Activated CD8-positive, alpha-beta memory T cell treated with anti-CD3 and anti-CD28 coated beads for 24 hours (primary cell): ENCODE measurements at places on chromosomes 4 and X.

- no peak for DNase-seq
Observed at GRCh38 chr4:47631161-47631560, 146.1 kb downstream of the ATP10D start.

DNA sequence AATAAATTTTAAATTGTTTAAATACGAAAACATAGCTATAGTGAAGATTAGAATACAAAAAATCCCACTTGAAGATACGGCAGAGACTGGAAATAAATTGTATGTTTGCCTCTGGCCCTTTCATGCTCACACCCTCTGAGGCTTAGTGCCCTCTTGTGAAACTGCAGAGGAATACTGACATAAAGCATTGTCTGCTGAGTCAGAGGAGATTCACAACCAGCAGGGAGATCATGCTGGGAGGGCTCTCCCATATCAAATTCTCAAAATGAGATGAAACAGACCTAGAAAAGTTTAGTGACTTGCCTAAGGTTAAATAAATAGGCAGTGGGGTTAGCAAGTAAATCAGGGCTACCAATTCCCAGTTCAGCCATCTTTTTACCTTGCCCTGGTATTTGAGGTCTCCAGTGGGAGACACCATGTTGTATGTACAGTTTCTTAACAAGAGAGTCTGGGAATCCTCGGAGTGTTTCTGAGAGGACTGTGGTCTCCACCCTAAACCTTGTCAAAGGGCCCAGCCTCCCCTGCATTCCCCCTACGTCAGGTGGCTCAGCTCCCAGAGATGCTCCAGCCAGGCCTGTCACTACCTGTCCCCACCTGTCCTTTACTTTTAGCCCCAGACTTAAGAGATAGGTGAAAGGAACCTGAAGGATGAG, 581.4 kb upstream of the DIPK2B start:
- no peak for DNase-seq

GRCh38 chr4:75046641-75047040, 113.7 kb downstream of the PARM1 start:
- no peak for DNase-seq

- no peak for DNase-seq
Observed at GRCh38 chr4:70979445-70980008, 13.9 kb upstream of the DCK start.

- no peak for DNase-seq
Observed at GRCh38 chr4:154471526-154472331, 19.9 kb downstream of the DCHS2 start.

DNA sequence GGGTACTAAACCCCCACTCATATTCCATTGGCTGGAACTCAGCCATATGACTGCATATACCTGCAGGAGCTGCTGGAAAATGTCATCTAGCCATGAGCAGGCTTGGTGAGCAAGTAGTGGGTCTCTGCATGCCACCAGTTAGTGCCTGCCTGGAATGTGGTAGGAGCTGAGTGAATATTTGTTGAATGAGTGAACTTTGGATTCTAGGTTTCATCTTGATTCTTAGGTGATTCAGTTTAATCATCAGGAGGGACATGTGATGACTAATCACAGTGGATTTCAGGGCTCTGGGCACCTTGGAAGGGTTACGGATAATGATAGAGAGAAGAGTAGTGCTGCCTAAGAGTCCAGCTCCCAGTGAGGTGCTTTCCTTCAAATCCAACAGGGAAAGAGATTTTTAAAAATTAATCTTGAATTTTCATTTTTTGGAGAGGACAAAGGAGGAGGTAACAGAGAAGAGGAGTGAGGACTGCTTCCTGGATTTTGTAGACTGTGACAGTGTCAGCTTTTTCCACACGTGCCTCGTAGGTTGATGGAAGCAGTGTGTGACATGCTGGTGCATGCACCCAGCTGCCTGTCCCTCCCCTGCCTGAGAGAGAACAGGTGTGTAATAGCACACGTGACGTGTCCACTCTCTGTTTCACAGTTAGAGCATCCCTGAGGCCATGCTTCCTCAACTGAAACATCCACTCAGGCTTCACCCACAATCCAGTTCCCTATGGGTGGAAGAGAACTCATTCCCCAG, 30.4 kb downstream of the NHS start:
- DNase-seq, result no peak

DNA sequence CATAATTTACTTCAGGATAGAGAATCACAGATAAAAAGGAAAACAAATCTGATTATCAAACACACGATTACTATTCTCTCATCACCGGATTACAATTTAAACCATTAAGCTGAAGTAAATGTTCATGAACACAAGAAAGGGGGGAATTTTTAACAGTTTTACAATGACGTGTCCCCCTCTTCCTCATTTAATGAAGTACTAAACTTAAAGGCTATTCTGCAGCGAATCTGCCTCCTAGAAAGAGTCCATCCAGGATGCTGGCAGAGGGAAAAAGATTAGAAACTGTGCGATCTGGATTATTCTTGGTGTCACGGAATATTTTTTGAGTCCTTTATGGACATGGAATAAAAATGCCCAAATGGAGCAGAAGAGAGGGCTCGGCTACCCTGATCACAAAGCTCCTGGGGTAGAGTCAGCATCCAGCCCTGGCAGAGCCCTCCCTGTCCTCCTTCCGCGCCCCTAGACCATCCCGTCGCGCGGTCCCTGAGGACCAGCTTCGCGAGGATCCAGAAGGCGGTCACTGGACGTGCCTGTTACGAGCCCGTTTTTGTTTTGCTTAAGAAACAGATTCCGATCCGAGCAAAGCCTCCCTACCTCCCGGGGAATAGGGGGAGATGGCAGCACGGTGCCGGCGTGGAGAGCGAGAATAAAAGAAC, 1.2 kb downstream of the ELF2 start:
- peak; percentile 70 for DNase-seq

- DNase-seq, result no peak
Observed at GRCh38 chr4:40180356-40180755, 16.5 kb upstream of the RHOH start.

- no peak for DNase-seq
Observed at GRCh38 chr4:133440404-133440803, 291.3 kb downstream of the PCDH10 start.

DNA sequence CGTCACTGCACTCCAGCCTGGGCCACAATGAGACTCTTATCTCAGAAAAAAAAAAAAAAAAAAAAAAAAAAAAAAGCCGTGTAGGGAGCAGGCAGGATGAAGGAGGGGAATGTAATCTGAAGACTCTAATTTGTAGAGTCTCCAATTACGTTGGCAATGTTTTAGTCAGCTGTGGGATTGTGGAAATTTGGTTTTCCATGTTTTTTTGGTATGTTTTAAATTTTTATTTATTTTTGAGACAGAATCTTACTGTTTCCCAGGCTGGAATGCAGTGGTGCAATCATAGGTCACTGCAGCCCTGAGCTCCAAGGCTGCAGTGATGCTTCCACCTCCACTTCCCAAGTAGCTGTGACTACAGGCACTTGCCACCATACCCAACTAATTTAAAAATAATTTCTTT, 56.5 kb downstream of the NSD2 start:
- no peak for DNase-seq

DNA sequence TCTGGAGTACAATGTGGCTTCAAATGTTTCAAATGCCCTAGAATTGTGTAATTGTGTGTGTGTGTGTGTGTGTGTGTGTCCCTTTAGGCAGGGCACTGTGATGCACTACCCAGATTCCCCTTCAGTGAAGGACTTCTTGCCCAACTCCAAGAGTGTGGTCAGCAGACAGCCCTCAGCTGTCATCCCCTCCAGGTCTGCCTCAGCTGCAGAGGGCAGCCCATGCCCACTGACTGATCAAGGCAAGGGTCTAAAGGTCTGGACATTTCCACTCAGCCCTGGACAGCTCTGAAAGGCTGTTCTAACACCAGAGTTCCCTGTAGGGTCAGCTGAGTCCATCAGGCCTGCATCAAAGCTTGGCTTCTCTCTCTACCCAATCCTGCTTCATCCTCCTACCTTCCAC, 83.9 kb upstream of the USP9X start:
- no peak for DNase-seq

GRCh38 chrX:110316351-110317060, 1.4 kb downstream of the AMMECR1 start:
- DNase-seq, result no peak

- DNase-seq, result no peak
Observed at GRCh38 chr4:31069151-31069550, 349.0 kb downstream of the PCDH7 start.
